Lower lobe of right lung (tissue), 2 donors: ENCODE measurements at places on chromosomes 16 and 17. TPM values are rescaled to one million over a fixed set of nuclear protein-coding genes. Genes with fewer than 3 reads are reported as not detected.

SGCA gene
- total RNA-seq: 9.1 TPM

DNA sequence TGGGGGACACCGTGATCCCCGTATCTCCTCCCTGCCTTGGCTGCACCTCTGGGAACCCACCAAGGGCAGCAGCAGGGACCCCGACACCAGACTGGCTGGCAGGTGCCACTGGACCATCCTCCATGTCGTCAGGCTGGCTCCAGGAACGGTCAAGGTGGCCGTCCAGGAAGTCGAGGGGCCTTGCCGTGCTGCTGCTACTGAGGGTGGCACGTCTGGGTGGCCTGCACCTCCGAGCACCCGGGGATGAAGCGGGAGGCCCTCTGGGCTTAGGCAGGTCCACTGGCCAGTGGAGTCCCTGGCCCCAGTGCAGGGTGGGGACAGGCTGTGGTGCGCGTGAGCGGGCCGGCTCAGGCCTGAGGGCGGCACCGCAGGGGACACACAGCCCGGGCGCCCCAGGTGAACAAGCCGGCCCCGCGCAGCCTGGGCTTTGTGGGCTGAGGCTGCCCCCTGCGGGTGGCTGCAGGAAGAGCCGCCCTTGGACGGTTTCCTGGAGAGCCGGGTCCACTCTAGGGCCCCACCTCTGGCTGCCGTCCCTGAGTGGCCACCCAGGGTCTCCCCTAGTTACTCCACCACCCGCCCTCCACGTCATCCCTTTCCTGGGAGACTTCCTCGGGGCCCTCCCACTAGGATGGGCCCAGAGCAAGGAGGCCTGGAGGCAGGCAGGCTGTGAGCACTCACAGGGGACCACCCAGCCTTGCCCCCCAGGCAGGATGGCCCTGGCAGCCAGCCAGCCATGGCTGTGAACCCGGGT, 42.8 kb upstream of the ZC3H18 start:
- peak; percentile 71 for DNase-seq

DNA sequence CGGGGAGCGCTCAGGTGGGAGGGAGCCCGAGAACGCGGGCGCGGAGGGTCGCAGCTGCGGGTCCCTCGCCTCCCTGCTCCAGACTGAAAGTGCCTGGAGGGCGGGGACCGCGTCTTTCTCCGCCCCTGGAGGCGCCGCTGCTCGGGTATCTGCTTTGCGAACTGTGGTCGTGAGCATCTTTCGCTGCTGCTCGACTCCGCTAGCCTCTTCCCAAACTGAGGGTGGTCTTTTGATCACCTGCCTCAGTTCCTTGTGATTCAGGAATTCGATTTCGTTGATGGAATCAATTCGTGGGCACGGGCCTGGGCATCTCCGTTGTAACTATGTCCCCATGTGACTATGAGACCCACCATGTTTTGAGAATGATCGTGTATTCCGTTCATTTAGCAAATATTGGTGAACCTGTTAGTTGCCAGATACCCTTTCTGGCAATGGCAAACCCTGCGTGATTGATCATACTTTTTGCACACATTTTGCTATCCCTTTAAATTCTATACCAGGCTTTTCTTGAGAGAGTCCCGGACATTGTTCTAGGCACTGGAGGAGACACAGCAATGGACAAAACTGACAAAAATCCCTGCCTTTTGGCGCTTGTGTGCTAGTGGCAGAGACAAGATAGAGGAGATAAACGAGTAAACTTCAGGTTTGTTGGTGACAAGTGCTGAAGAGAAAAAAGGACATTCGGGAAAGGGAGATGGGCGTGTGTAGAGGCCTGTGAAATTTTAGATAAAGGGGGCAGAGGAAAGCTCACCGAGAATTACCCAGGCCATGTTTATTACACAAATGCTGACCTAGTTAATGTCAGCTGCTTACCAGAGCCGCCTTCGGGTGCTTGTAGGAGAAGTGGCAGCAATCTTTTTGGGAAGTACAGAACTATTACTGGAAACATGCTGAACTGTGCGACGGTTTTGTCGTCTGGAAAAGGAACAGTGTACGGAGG, 948 bp downstream of the UTP18 start:
- no peak for DNase-seq

PALB2 gene
- 12.7 TPM for total RNA-seq

- DNase-seq: no peak
Observed at GRCh38 chr16:68065716-68066305, 19.4 kb upstream of the NFATC3 start.

PMP22 gene
- total RNA-seq: 125 TPM

KRTAP4-1 gene
- not detected for total RNA-seq

GRCh38 chr16:47873434-47873833, 282.4 kb downstream of the ABCC12 start:
- DNase-seq: no peak

DNA sequence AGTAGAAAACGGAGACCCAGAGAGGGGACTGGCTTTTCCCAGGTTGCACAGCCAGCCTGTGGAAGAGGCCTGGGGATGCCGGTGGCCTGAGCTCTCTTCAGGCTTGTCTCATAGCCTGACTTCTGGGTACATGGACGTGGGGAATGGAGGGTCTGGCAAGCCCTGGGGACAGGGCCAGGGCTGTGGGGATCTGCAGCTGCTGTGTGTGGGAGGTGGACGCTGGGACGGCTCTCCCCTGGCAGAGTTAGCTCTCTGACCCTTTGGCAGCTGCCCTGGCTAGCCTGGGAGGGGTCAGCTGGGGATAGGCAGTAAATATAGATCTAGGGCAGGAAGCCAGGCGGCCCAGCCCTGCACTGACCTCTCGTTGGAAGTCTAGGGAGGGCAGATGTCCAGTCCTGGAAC, 20.5 kb downstream of the SLC4A1 start:
- DNase-seq: no peak

DNA sequence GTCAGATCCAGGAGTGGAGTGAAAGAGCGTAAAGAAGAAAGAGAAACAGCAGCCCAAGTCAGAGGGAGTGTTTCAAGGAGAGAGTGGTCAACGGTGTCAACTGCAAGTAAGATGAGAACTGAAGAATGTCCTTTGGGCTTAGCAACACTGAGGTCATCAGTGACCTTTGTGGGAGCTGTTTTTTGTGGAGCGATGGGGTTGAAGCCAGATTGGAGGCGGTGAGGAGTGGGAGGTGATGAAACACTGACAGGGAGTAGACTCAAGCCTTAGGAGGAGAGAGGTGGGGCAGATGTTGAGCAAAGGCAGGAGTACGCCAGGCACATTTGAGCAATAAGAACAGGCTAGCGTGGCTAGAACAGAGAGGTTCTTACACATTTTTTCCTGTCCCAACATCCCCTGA, 103.7 kb upstream of the GNAO1 start:
- DNase-seq: no peak

DNA sequence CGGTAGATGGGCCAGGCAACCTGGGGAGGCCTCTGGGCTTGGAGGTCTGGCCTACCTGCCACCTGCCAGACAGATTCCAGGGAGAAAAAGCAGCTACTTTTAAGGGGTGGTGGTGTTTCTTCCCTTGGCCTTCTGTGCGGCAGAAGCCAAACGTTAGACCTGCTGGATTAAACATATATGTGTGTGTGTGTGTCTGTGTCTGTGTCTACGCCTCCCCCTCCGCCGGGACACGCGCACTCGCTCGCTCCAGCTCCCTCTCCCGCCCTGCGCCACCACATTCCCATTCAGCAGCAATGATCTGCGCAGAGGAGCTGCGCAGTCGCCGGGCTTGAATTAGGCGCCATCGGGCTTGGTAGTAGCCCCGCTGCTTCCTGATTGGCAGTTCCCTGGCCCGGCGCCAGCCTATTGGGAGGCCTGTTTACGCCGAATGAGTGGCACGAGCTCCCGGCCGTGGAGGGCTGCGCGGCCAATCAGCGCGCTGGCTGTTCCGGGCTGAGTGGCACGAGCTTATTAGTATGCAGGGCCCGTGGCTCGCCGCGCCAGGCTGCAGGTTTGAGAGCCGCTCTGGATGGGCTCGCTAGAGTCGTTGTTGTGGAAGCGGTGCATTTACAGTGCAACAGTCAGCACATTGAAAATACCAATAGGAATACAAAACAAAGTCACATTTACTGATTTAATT, at the start of gene BAHCC1:
TSS of gene BAHCC1 (plus strand) at position 537 of the 679 bp plus-strand sequence. CDS start 4,283 bp downstream, outside the sequence.
- DNase-seq: peak; percentile 100

GRCh38 chr17:45775576-45776011, 8.5 kb upstream of the CRHR1 start:
- no peak for DNase-seq

SRCAP gene
- total RNA-seq: 73.8 TPM

DNA sequence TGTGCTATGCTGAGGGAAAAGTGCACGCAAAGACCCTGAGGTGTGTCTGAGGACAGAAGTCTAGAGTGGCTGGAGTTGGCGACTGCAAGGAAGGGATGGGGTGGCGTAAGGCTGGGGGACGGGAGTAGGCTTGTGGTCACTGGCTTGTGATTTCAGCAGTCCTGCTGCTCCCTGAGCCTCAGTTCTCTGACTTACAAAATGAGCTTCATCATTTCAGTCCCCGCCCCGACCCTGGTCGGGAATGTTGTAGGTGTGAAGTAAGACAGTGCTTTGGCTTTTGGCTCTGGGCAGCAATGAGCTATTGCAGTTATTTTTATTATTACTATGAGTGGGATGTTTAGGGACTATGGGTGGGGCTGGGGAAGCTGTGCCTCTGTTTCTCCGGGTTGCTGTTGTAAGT, 8.6 kb downstream of the ADGRG1 start:
- no peak for DNase-seq

GRCh38 chr17:57530508-57530907, 214.6 kb downstream of the CCDC182 start:
- no peak for DNase-seq

WDR59 gene
- total RNA-seq: 49.5 TPM

DNA sequence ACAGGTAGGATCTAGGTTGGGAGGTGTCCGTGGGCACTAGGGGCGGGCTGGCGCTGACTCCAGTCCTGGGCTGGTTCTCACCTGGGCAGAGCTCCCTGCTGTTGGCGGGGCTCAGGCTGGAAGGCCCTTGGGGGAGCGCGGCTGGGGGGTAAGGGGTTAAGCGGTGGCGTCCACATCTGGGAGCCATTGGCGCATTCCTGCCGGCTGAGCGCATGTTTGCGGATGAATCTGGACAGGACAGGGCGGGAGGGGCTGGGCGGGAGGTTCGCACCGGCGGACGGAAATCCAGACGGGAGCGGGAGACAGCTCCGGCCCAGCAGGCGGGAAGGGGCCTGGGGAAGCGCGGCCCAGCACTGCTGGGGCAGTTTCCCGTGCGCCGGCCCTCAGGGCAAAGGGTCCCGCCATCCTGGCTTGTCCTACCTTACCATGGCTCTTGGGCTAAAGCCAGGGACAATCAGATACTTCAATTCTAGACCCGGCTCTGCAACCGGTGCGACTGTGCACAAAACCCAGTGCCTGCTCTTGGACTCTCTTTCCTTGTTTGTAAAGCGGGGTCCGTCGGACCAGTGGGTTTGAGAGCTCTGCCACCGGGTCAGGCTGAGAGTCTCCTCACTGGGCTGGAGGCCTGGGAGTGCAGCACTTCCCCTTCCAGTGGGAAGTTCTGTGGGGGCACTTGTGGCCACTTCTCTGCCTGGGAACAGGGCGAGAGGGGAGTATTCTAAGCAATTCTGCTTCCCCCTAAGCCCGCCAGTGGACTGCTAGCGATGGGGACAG, 7.8 kb downstream of the RARA start:
- peak; percentile 77 for DNase-seq

- DNase-seq: no peak
Observed at GRCh38 chr17:31318851-31319661, 2.4 kb downstream of the EVI2A start.

DNA sequence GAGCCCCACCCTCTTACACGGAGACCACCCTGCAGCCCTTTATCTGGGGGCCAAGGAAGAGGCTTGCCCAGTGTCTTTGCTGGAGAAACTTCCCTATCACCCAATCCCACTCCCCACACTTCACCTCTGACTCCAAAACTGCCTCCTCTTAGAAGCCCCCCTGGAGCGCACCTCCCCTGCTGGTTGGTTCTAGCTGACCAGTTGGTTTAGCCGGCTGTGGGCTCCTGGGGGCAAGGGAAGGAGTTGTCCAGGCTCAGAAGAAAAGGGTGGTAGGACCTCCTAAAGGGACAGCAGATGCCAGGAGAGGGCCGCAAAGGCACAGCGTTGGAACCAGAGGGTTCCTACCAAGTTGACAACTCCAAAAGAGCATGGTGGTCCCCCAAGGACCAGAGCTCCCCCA, 2.0 kb downstream of the BCAR1 start:
- DNase-seq: no peak

KRTAP9-3 gene
- not detected for total RNA-seq

GRCh38 chr17:67746704-67747571, 29.2 kb downstream of the NOL11 start:
- DNase-seq: no peak

CFAP52 gene
- total RNA-seq: 11.0 TPM

CHST5 gene
- total RNA-seq: 0.62 TPM

DNA sequence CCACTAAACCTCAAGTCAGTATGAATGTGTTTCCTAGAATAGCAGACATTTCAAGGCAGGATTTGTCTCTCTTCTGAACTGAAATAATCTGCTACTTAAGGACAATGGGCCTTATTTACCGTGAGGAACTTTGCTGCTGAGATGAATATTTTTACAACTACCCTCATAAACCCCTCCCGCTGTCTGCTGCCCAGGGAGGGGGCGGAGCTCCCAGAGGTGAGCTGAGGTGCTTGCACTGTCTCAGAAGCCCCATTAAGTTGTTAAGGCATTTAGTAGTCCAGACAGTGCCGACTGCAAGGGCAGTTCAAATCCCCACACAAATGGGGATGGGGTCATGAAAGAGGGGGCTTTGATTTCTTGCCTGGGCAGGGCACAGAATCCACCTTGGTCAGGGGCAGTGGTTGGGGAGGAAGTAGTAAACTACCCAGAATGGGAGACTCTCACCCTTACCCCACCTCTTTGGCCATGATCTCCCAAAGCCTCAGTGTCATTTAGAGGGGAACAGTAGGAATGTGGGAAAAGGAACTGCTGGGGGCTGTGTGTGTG, 19.2 kb downstream of the HNF1B start:
- DNase-seq: no peak

ERCC4 gene
- 10.9 TPM for total RNA-seq

GRCh38 chr16:66538910-66539309, 11.0 kb downstream of the TK2 start:
- no peak for DNase-seq

- no peak for DNase-seq
Observed at GRCh38 chr17:38533866-38534497, 71.8 kb downstream of the SRCIN1 start.

EFNB3 gene
- total RNA-seq: 1.6 TPM

MYH3 gene
- 1.2 TPM for total RNA-seq

DNA sequence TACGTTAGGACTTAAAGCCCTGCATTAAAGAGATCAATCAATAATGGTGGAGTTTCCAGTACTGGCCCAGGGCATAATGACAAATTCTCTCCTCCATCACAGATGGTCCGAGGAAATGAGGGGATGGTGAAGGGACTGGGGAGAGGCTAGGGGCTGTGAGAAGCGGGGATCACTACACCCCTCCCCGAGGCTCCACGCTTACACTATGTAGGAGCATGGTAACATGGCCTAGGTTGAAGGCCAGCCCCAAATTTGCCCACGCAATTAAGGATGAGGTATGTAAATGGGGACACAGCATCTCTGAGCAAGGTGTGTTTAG, 8.0 kb upstream of the AKTIP start:
- no peak for DNase-seq

GCSH gene
- total RNA-seq: 14.7 TPM

GRCh38 chr16:81624760-81625543, 154.1 kb upstream of the PLCG2 start:
- no peak for DNase-seq

GRCh38 chr16:10601444-10602408, 21.3 kb upstream of the EMP2 start:
- DNase-seq: peak; percentile 84

MIS12 gene
- total RNA-seq: 16.1 TPM

VMO1 gene
- total RNA-seq: 9.9 TPM
